ENCODE measurements at places on chromosomes 2 and 18.

GRCh38 chr2:174692256-174692919 lies 71.9 kb downstream of the CHRNA1 start:
- DNase-seq = no peak

DNA sequence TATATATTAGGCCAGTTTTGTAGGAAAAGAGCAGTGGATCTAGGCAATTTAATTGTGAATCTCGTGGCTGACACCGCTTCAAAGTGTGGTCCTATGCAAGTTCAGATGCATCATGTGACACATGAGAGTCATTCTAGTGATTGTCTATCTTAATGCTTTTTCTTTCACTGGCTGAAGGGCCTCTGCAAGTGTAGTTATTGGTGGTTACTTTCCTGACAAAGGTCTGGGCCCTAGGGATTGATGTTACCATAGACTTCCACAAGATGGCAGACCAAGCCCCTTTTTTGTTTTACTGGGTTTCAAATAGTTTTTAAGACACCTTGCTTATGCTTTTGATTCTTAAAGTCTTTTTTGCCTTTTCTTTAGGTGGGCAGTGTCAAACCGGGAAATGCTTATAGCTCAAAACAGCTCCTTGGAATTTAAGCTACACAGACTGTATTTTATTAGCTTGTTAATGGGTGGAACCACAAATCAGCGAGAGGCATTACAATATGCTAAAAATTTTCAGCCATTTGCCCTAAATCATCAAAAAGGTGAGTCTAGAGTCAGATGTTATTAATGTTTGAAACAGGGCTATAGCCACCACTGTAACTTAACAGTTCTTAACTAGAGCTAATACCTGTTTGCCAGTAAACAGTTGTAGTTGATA lies 25.9 kb downstream of the CD8A start:
- DNase-seq = peak; percentile 5

- no peak for DNase-seq
These were observed 114.1 kb downstream of the ZNF516 start for GRCh38 chr18:76380791-76381405.

GRCh38 chr2:137237055-137237454 lies 471.7 kb downstream of the THSD7B start:
- peak; percentile 62 for DNase-seq

DNA sequence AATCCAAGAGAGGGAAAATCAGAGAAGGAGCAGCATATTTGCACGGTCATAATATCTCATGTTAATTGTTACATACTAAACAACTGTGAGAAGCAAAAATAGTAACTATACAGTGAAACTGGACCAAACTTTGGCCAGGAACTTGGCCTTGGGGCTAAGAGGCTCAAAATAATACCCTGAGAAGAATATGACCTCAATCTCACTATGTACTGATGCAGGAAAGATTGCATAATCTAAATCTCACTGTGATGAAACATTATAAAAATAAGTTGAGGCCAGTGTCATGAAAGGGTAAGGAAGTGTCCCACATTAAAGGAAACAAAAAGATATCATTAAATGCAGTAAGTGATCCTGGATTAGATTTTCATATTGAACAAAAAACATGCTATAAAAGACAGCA lies 36.5 kb downstream of the ZRANB3 start:
- DNase-seq = no peak

- DNase-seq = no peak
These were observed 25.9 kb upstream of the GPR45 start for GRCh38 chr2:105215586-105216192.

DNA sequence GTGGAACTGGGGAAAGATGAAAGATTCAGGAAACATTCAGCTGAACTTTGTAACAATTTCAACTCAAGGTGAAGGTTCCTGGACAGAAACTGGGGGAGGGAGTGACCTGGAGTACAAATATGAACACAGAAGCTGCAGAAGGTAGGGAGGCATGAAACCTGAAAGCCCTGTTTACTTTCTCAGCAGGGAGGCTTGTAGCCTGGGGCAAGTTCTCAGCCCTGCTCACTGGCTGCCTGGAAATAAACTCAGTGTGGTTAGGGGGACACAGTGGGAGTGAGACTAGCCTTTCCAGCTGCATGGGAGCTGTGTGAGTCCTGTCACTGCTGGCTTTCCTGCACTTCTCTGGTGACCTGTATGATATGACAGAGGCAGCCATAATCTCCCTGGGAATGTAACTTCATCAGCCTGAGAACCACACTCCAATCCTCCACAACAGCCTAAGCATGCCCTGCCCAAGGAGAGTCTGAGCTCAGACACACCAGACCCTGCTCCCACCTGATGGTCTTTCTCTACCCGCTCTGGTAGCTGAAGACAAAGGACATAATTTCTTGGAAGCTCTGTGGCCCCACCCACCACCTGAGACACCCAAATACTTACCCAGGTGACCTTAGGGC lies 77.0 kb downstream of the ZSWIM2 start:
- no peak for DNase-seq

DNA sequence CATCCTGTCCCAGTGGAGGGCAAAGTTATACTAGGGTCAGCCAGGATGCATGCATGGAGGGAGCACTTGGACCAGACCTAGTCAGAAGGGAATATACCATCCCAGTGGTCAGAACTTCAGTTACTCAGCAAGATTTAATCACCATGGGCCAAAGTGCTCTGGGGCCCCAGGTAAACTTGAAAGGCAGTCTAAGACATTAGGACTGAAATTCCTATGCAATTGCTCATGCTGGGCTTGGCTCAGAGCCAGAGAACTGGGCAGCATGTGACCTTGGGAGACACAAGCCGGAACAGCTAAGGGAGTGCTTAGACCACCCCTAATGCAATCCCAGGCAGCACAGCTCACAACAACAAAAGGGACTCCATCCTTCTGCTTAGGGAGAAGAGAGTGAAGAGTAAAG lies 401.3 kb downstream of the KCNJ3 start:
- no peak for DNase-seq

DNA sequence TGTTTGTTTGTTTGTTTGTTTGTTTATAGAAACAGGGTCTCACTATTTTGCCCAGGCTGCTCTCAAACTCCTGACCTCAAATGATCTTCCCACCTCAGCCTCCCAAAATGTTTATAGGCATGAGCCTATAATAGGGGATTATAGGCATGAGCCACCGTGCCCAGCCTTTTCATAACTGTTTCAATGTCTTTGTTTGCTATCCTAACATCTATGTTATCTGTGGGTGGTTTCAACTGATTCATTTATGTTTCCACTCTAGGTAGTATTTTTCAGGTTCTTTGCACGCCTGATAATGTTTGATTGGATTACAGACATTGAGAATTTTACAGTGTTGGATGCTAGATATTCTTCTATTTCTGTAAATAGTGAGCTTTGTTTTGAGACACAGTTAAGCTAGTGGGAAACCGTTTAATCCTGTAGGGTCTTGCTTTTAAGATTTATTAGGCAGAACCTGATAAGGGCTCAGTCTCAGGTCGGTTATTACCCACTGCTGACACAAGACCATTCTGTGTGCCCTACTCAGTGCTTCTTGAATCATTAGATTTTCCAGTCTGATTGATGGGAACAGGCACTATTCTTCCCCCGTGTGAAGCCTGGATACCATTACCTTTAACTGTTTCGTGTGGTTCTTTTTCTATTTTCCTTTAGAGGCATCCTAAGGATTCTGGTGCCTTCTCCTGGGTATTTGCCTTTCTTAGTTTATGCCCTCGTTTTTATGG lies 76.5 kb upstream of the TMEM87B start:
- DNase-seq = no peak
